Activated CD8-positive, alpha-beta memory T cell treated with anti-CD3 and anti-CD28 coated beads, Interleukin-2, amount 50 U/mL, for 4 hours (primary cell): ENCODE measurements at places on chromosomes 16 and 17.

DNA sequence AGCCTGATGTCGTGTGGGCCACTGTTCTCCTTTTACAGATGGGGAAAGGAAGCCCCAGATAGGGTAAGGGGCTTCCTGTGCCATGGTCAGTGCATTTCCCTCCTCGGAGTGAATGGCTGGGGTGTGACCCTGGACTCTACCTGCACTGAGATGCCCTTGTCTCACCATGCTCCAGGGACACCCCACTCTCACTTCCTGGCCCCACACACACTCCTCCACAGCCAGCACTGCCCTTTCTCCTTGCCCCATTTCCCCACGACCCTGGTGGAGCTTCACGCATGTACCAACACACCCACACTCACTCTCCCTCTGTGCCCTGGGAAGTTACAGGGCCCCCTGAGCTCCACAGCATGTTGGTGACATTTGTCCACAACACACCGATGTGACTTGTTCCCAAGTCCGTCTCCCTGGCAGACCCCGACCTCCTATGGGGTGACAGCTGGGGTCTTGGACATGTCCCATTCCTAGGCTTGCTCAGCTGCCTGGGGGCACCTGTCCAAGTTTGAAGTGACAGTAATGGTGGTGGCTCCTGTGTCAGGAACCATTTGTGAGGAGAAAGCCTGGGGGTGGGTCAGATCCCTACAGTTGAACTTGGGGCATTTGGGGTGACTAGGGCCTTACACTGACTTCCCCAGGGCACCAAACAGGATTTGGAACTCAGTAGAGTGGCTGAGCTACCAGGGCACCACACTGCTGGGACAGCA, 47.4 kb downstream of the PECAM1 start:
- DNase-seq: no peak

- DNase-seq: peak; percentile 96
Measured at GRCh38 chr17:75516255-75516618, at the start of gene TSEN54. TSEN54 (plus strand) TSS chr17:75516528; CDS start chr17:75516561, 33 bp downstream.

DNA sequence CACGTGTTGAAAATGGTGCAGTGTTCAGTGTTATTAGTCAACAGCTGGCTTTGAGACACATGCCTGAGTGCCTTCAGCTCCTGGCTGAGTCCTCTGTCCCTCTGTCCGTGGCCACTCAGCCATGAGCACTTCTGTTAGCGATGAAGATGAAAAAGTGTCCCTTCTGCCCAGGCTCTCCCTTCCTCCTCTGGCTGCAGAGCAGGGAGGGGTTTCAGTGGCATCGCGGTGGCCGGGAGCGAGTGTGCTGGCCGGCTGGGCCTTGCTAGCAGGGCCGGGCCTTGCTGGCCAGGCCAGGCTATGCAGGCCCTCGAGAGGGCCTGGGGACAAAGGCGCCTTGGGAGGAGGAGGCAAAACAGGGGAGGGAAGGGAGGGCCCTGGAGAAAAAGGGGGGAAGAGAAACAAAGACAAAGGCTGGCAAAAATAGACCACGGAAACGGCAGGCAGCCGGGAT, 47.7 kb downstream of the CMIP start:
- DNase-seq: no peak

- no peak for DNase-seq
Measured at GRCh38 chr17:19915245-19915978, 47.7 kb upstream of the ULK2 start.

DNA sequence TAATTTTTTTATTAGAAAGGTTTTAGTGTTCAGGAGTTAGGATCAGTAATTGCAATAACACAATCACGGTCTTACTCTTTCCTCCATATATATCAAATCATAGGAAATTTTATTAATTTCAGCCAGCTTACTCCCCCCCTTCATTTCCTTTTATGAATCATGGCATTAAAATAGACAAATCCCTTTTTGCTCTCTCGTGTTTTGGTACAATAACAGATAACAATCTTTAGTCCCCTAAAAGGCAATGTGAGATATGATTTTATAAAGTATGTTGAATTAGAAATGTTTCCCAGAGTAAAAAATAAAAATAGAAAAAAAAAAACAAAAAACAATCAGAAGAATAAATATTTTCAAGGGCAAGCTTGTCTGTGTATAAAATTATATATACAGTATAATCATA, 42.6 kb upstream of the RHOT1 start:
- DNase-seq: no peak

DNA sequence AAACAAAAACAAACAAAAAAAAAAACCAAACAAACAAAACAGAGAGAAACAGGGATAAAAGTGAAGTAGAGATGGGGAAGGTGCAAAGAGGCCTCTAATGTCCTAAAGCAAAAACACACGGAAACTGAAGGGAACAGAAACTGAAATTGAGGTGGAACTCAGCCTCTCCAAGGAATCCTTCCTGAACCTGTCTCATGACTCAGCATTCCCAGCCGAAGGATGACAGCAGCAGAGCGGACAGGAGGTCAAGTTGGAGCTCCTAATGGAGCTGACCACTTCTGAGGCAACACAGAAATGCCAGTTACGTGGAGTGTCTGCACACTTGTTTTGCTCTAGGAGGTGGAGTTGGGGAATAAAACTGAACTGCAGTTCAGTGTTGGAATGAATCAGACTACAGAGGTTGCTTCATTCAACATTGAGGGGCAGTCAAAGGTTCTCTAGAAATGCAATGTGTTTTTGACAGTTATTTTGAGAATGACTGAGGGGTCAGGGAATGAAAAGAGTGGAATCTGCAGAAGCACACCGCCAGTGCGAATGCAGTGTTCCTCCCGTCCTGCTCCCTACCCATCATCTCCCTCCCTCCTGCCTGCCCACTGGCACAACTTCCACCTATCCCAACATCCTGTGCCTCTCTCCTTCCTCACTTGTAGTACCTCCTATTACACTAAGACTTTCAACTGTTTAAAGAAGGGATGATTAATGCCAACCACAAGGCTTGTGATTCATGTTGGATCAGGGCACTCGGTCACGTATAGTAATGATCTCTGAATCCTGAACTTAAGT, 6.3 kb downstream of the UBE2O start:
- DNase-seq: no peak

DNA sequence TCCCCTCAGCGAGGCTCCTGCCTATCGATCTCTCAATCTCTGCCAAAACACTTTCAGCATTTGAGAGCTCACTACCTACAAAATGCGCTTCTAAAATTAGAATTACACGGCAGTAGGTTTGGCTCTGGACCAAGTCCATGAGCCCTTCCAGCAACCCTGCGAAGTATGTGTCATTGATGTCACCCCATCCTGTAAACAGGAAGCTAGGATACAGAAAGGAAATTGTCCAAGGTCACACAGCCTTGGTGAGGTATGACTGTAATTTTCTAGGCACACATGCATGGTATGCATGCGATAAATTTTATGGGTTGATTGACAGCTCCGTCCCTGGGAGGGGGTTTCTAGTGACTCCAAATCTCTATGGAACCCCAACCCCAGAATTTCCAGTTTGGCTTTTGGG, 330.3 kb upstream of the CDH5 start:
- no peak for DNase-seq

DNA sequence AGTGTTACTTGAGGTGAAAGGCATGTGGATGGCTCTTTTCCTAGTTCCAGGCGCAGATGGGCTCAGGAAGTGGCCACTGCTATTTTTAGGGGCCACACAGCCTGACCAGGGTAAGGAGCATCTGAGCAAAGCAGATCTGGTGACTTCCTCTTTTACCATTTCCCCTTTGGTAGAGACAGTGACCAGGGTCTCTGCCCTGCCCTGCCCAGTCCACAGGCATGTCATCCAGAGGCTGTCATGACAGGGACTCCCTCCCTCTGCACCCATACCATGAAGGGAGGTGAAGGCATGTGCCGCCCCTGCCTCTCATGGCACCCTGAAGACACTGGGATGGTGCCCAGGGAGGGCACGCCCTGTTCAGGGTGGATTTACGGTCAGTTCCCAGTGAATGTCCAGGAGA, 2.2 kb downstream of the PLA2G15 start:
- no peak for DNase-seq

DNA sequence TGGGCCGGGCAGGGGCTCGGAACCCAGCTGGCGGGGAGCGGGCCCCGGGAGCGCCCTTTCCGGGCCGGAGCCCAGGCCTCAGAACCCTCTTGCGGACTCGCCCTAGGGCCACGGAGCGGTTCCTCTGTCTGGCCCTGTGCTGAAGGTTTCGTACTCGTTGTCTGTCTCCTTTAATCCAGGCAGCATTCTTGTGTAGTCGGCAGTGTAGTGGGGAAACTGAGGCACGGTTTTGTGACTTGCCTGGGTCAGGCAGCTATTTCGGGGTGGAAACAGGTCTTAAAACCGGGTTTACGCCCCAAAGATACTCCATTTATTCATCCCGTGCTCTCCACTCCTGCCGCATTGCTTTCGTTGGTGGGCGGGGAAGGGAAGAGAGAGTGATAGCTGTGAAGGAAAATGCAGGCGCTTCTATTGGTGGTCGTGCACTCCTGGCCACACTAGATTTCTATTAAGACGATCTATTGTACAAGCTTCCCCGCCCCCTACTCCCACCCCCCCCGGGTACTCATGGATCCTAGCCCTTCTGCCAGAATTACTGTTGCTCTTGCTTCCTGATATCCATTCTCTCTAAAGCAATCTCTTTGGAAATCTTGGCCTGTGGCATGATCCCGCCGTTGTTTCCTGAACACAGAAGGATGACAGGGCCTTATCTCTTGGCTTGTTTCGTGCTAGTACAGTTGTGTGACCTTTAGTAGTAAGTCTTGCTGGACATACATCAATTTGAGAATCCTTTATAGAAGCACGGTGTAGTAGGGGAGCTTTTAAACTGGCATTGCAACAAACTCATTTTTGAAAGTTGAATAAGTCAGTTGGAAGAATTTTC, 751 bp downstream of the DCAF7 start:
- DNase-seq: peak; percentile 13
